ENCODE measurements at places on chromosomes 1 and 21.

GRCh38 chr21:44820851-44821250 is 3.0 kb upstream of the SUMO3 start:
- no peak for DNase-seq

DNA sequence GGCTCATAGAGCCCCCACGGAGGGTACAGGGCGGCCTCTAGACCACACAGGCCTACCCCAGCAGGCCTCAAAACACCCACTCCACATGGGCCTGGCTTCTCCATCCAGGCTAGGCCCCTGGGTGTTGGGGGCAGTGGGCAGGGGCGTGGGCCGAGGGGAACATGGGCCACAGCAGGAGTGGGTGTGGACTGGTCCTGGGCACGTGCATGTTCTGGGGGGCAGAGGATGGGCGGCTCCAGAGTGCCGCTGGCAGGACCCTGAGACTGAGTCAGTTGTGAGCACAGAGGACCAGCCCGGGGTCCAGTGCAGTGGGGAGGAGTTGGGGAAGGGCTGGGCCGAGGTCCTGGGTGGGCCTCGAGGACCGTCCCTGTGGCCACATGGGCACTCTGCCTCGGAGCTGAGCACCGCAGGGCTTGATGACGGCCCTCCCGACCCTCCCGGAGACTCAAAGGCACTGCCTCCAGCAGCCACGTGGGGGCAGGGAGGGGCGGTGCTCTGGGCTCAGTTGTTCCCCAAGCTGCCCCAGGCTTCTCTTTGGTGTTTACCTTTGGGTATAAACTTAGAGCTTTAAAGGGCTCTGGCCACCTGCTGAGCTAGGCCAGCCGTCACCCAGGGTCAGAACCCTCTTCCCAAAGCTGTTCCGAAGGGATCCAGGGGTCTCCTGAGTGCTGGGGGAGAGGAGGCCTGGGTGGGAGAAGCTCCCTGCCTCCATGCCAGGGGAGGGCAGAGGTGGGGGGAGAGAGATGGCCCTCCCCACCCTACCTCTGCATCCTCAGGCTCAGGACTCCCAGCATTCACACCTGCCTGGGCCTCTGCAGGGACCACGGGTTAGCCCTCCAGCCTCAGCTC is 79.9 kb downstream of the MORN1 start:
- peak; percentile 66 for DNase-seq

- no peak for DNase-seq
Observed at GRCh38 chr1:80064524-80064923, 1058.0 kb upstream of the ADGRL4 start.

DNA sequence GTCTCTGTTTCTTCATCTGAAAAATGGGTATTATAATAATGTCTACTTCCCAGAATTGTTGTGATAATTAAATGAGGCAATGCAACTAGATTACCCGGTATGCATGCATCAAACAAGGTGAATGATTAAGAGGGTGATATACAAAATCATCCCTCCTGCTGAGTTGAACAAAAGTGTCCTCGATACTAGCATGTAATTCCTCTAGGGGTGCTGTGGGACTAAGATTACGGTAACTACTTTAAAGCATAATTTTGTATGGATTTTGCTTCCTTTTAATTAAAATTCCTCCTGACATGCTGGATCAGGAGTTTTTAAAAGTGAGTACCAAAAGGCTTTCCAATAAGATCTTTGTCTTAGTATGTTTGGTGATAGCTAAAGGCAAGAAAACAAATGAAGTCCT is 98.7 kb upstream of the PRMT6 start:
- no peak for DNase-seq

GRCh38 chr1:46533179-46533864 is 18.1 kb downstream of the KNCN start:
- no peak for DNase-seq

DNA sequence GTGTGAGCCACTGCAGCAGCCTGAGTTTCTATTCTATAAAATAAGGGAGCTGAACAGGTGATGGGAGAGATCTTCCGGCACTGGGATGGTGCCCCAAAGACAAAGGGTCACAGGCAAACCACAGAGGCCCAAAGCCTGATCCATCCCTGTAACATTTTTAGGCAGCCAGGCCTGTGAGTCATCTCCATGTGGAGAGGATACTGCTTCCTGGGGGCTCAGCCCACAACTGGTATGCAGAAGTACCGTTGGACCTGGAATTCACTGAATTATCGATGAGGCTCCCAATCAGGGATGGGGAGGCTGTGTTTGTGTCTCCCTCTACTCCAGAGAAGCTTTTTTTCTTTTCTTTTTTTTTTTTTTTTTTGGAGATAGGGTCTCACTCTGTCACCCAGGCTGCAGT is 48.8 kb upstream of the WASF2 start:
- no peak for DNase-seq

DNA sequence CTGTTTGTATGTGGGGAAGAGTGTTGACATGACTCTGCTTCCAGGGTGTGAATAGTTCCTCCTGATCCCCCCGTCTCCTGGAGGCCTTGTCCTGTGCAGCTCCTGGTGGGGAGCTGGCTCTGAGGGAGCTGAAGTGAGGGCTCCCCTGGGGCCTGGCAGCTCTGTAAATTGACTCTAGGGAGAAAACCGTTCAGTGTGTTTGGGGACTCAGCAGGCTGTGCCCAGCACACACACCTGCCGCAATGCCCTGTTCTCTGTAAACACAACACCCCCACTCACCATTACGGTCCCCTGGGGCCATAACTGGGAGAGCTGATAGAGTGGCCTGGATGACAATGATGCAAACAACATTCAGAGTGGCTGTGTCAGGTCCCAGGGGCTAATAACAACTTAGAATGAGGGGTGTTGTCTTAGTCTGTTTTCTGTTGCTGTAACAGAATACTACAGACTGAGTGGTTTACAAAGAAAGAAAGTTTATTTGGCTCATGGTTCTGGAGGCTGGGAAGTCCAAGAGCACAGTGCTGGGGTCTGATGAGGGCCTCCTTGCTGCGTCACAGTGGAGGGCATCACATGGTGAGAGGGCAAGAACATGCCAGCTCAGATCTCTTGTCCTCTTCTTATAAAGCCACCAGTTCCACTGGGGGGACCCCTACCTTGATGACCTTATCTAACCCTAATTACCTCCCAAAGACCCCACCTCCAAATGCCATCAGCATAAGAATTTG is 15.3 kb downstream of the ADORA1 start:
- no peak for DNase-seq

DNA sequence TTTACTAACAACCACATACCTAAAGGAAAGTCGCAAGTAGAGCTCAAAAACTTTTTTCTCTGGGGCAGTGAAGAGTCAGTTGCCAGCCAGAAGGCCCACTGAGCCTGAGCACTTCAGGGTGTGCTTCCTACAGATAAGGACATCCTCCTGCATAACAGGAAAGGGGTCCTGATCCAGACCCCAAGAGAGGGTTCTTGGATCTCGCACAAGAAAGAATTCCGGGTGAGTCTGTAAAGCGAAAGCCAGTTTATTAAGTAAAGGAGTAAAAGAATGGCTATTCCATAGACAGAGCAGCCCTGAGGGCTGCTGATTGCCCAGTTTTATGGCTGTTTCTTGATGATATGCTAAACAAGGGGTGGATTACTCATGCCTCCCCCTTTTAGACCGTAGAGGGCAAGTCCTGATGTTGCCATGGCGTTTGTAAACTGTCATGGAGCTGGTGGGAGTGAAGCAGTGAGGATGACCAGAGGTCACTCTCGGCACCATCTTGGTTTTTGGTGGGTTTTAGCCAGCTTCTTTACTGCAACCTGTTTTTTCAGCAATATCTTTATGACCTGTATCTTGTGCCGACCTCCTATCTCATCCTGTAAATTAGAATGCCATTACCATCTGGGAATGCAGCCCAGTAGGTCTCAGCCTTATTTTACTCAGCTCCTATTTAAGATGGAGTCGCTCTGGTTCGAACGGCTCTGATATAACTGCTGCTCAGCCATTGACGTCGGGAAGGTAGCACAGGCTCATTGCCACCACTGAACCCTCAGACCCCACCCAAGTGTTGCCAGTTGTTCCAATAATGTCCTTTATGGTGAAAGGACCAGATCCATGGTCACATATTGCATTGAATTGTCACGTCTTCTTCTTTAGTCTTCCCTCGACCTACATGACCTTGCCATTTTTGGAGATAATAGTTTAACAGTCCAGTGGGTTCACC is 96.6 kb upstream of the ERRFI1 start:
- no peak for DNase-seq

DNA sequence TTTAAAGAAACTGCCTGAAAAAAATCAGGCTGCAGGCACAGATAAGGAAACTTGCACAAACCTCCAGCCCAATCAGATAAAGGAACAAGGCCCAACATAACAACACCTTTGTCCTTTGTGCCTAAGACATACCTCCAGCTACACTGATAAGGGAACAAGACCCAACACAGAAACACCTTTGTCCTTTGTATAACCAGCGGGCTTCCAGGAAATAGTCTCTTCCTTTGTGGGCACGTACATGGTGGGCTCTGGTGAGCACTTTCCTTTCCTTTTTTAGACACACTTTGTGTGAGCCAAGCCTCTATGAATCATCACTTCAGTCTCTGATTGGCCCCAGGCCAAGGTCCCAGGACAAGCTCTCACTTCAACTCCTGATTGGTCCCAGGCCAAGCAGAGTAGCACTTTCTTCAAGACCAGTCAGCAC is 23.6 kb downstream of the ZNF670 start:
- no peak for DNase-seq

- DNase-seq, result no peak
Observed at GRCh38 chr1:231364192-231364591, 26.1 kb downstream of the SPRTN start.

- DNase-seq, result no peak
Observed at GRCh38 chr1:53378932-53379661, 51.2 kb upstream of the LRP8 start.

DNA sequence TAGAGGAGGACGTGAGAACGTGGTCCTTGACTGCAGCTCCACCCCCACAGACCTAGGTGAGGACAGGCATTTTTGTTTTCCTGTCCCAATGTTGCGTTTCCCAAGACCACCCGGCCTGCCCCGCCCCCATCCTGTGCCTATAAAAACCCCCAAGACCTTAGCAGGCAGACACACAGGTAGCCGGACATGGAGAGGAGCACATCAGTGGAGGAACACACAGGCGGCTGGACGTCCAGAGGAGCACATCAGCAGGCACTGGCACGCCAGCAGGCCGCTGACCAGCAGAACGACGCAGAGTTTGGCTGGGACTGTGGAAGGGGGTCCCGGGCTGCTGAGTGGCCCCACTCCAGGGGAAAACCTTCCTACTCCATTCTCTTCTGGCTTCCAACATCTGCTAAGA is 12.7 kb upstream of the HMGCL start:
- DNase-seq, result peak; percentile 3

GRCh38 chr1:160338580-160338979 is 4.5 kb downstream of the COPA start:
- no peak for DNase-seq

- no peak for DNase-seq
Observed at GRCh38 chr1:56135864-56136147, 443.6 kb downstream of the PLPP3 start.

DNA sequence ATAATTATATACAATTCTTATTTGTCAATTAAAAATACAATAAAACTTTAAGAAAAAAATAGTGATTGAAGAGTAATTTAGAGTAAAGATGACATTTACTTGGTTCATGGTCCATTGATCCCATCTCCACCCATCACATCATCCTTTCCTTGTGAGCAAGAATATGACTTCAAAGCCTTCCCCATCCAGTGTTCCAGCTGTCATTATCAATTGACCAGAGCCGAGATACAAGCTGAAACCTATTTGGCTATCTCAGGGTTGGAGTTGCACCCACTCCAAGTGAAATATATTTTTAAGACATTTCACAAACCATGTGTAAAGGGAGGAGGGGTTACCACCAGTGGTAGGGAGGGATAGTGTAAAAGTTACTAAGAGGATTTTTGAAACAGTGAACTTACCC is 428.9 kb upstream of the C1orf87 start:
- no peak for DNase-seq

DNA sequence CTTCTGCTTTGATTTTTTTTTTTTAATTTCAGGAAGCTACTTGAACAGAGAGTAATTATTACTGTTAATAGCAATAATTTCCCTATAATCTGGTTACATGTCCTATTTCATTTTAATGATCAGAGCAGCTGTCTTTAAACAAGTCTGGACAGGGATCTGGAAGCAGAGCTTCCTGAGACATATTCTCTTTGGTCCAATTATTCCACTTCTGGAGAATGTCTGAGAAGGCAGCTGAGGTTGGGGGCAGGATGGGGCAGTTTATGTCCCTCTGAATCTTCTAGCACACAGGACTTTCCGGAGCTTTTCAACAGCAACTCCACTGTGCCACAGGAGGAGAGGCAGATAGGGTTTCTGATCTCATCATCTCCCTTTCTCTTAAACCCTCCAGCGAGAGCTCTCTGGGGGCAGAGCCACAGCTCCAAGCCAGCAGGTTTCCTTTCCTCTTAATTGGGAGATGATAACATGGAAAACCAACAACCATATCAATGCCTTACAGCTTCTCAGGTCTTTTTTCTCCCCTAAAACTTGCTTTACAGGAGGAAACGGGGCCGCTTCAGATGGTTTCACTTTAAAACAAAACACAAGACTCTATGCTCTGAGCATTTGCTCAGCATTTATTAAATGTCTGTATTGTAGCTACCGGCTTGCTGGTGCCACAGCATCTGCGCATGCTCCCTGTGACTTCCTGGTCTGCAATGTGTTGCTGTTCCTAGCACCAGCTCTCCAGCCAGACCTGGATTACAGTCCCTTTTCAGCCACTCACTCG is 425.7 kb upstream of the USP24 start:
- DNase-seq, result no peak

- DNase-seq, result no peak
Observed at GRCh38 chr1:97826820-97827219, 94.0 kb downstream of the DPYD start.
